AG04450 (cell line): ENCODE measurements at places on chromosomes 5 and 9. TPM values are rescaled to one million over a fixed set of nuclear protein-coding genes. Genes with fewer than 3 reads are reported as not detected.

KLHL3 gene
- polyA plus RNA-seq, result 2.1 and 2.2 TPM in 2 replicates

BARHL1 gene
- not detected in 2 replicates for polyA plus RNA-seq

C7 gene
- polyA plus RNA-seq, result 14.4 and 17.1 TPM in 2 replicates

SHOC1 gene
- polyA plus RNA-seq, result 0.07 and 0.15 TPM in 2 replicates

IFNA13 gene
- not detected in 2 replicates for polyA plus RNA-seq

SLC12A7 gene
- 0.55 and 0.56 TPM in 2 replicates for polyA plus RNA-seq

LHX3 gene
- not detected in 2 replicates for polyA plus RNA-seq

ARSI gene
- polyA plus RNA-seq, result 11.3 and 15.8 TPM in 2 replicates

OR1N2 gene
- not detected in 2 replicates for polyA plus RNA-seq

SAXO1 gene
- 0.01 TPM in 1 of 2 replicates, not detected in the other for polyA plus RNA-seq

DMRT3 gene
- polyA plus RNA-seq, result not detected in 2 replicates

- no peak for DNase-seq
These were observed 507.8 kb upstream of the MPDZ start for GRCh38 chr9:13787234-13787833.

DNA sequence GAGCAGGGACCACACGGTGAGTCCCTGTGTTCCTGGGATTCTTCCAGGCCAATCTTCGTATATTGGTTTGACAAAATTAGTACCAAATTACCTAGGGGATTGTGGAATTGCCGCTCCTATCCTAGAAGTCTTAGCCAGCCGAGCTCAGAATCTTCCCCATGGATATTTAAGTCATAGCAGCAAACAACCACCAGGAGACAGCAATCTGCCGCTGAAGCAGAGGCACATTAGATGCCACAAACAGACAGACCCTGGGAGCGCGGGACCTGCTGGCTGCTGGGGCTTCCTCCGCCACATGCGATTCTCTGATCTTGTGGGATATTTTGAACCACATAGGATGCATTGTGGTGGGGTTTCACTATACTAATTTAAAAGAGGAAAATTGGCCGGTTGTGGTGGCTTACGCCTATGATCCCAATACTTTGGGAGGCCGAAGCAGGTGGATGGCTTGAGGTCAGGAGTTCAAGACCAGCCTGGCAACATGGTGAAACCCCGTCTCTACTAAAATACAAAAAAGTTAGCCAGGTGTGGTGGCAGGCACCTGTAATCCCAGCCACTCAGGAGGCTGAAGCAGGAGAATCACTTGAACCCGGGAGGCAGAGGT is 31.7 kb upstream of the ZBTB43 start:
- DNase-seq, result no peak

GRCh38 chr5:168713051-168713450 is 133.9 kb upstream of the PANK3 start:
- no peak for DNase-seq

GRCh38 chr9:33263131-33264002 is 1.1 kb downstream of the BAG1 start:
- no peak for DNase-seq

DNA sequence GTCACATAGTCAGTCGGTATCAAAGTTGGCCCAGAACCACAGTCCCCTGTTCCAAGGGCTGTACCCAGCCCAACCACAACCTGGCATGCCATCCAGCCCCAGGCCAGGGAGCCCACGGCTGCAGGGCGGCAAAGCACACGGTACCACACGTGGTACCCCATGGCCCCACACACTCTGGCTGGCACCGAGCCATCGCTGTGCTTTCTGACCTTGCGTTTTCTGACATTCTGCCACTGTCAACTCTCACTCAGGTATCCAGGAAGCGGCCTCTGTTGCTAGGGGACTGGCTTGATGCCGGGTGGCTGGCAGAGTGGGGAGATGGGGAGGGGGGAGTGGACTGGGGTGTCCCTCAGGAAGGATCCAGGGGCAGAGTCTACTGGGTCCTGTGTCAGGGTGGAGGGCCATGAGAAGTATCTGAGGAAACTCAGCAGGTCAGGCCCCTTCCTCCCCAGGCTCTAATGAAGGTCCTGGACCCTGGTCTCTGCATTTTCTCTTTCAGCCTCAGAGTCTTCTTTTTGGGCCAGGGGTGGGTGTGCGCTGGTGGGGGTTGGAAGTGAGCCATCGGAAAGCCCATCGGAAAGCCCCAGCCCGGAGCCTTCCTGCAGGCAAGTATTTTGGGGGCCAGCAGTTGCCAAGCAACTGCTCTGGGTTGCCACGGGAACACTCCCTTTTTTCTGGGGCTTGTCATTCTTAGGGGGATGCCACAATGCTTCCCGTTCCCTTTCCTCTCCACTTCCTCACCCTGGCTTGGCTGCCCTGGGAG is 21.0 kb upstream of the RALGDS start:
- no peak for DNase-seq

- no peak for DNase-seq
These were observed 14.3 kb upstream of the MARCHF6 start for GRCh38 chr5:10339058-10339811.

DNA sequence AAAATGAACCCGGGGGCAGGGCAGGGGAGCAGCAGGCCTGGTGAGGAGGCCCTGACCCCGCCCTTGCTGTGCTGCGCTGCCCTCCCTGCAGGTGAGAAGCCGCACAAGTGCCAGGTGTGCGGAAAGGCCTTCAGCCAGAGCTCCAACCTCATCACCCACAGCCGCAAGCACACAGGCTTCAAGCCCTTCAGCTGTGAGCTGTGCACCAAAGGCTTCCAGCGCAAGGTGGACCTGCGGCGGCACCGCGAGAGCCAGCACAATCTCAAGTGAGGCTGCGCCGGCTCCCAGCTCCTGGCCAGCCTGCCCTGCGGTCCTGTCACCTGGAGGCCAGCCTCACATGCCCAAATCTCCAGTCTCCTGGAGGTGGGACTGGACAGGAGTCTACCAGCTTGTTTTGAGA is 12.3 kb downstream of the GFI1B start:
- DNase-seq, result no peak

DNA sequence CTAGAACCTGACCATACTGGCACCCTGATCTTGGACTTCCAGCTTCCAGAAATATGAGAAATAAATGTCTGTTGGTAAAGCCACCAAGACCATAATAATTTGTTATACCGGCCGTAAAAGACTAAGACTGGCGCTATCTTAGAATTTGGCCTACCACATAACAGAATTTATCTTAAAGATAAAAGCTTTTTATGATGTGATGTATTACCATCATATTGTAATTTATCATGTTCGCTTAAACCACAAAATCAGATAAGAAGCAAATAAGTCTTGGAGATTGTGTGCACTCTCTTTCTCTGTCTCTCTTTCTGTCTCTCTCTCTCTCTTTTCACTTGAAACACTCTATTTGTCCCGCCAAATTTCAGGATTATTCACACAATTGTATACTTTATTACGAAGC is 35.6 kb downstream of the FST start:
- DNase-seq, result no peak

DNA sequence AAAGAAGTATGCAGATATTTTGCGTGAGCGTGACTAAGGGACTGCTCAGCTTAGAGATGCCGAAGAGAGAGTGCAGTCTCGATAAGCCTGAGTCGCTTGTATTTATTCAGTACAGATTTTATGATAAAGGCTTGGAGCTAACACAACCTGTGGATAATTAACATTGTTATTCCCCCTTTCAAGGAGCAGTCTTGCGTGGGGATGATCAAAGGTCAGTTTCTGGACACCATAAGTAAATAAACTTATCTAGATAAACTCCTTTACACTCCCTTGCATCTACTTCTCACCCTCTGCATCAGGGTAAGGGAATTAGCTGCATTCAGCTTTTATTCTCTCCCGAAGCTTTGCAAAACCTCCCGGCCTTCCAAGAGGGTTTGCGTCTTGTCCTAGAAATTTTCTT is 357.8 kb upstream of the ST8SIA4 start:
- no peak for DNase-seq

GRCh38 chr9:136762915-136763648 is 1.2 kb downstream of the LCN15 start:
- DNase-seq, result no peak

GRCh38 chr5:142326480-142326938 is 1.7 kb upstream of the SPRY4 start:
- no peak for DNase-seq

DNA sequence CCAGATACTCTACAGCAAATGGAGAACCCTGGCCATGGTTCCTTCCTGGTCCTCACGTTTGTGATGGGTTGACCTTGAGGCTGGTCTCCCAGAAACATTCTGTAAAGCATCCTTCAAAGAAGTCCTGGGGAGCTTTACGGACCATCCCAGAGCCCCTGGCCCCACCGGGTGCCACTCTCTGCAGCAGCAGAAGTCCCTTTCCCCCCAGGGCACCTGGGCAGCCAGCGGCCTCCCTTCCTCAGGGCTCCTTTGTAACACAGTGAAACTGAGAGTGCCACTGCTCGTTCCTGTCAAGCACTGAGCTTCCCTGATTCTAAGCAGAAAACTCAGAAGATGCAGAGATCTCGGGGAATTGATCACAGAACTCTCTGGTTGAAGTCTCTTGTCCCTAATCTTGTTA is 104.3 kb downstream of the ENTREP1 start:
- DNase-seq, result no peak

GRCh38 chr5:94223235-94223634 is 395.2 kb downstream of the KIAA0825 start:
- DNase-seq, result no peak

GRCh38 chr5:142441616-142442015 is 116.8 kb upstream of the SPRY4 start:
- no peak for DNase-seq

DNA sequence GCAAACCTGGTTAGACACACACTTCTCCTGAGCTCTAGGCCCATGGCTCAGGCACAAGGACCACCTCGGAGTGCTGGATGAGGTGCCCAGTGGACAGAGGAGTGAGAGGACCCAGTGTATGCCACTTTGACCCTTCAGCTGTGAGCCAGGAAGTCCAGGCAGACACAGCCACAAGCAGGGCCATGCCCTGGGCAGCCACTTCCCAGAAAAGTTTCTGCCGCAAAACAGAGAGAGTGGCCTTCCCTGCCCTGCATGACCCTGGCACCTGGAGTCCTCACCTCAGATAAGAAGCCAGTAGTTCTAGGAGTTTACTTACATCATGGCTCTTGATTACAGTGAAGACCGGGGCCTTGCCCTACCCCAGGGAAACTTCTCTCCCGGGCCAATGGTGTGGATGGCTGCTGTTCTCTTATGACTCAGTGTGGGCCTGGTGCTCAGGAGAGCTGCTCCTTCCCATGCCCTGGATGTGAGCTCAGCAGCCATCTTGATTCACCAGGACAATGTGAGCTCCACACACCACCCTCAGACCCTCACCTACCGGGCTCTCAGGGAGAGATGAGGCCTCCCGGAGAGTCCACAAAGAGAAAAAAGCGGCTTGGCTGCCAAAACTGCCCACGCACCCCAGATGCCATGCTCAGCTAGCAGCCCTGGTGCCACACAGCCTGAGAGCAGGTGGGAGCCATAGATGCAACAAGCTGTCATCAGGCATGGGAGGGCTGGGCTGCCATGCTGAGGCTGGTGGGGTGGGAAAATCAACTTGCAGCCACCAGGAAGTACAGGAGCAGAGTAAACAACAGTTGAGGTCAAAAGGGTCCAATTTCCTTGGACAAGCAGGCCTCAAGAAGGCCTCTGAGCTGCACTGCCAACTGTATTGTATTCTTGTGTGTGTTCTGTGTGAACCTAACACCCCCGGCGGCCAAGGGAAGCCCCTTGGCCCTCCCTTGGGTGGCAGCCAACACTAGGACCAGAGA is 11.7 kb upstream of the IRF1 start:
- no peak for DNase-seq

- no peak for DNase-seq
These were observed 31.1 kb downstream of the SEMA6A start for GRCh38 chr5:116543501-116543900.

- no peak for DNase-seq
These were observed 53.0 kb downstream of the IL31RA start for GRCh38 chr5:55904152-55904551.

DNA sequence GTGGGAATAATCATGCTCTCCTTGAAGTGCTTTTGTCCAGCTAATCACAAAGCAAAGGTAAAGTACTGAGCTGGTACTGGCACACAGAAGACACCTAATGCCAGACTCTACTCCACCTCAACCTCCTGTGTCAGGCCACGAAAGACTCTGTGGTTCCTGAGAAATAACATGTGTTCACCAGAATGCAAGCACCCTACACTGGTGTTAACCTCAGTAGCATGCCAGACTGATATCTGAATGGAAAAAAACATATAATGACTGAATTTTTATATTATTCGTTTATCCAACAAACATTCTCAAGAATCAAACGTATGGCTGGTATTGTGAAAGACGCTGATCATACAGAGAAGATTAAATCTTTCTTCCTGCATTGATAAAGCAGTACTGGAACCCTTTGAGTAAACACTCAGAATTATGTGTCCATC is 97.1 kb upstream of the IFNE start:
- DNase-seq, result no peak

DNA sequence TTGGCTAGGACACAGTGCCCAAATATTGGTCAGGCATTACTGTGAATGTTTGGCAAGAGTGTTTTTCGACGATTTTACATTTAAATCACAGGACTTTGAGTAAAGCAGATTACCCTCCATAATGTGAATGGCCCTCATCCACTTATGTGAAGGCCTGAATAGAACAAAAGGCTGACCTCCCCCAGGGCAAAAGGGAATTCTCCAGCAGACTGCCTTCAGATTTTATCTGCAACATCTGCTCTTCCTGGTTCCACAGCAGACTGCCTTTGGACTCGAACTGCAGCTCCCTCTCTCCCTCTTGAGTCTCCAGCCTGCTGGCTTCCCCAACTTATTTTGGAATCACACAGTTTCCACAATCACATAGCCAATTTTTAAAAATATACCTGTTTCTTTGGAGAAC is 7.1 kb upstream of the TMEM215 start:
- no peak for DNase-seq

- DNase-seq, result no peak
These were observed 1.3 kb downstream of the CDO1 start for GRCh38 chr5:115815006-115815692.

- no peak for DNase-seq
These were observed 38.1 kb downstream of the ITGA1 start for GRCh38 chr5:52825826-52826225.

- DNase-seq, result no peak
These were observed 234.1 kb downstream of the ADAMTS6 start for GRCh38 chr5:65247594-65247993.

DNA sequence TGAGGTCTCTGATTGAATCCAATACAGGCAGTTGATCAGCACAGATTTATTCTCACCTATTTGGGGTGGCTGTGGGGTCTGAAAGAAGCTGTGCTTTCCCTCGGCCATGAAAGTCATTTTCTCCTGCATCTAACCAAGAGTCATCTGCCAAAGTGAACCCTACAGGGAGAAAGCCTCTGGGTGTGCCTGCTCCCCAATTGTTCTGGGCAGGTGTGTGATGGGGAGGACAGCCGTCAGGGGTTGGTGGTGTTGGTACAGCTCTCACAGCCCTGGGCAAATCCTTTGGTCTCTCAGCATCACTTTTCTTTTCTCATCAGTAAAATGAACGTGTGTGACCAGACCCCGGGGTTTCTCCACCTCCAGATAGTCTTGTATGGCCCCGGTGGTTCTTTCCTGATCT is 2.5 kb downstream of the PHF2 start:
- no peak for DNase-seq
